ENCODE measurements at places on chromosomes 7 and 10.

- DNase-seq: no peak
Observed at GRCh38 chr10:124407456-124407855, 11.3 kb downstream of the OAT start.

GRCh38 chr7:29140873-29141468, 5.4 kb downstream of the CPVL start:
- no peak for DNase-seq

DNA sequence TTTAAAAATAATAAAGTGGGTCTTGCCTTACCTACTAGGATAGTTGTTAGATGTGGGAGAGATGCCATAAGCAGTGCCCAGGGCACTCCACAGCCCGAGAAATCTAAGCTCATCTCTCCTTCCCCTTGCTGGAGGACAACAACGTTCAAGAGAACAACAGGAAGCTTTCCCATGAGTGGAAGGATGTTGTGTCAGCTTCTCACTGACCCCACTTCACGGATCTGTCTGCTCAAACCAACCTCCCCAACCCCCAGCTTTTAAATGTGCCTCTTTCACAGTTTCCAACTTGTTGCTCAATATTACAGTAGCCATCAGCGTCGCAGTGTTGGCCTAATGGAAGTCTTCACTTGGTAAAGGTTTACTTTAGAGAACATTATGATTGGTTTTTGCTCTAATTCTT, 72.1 kb downstream of the PTPRE start:
- DNase-seq: no peak

DNA sequence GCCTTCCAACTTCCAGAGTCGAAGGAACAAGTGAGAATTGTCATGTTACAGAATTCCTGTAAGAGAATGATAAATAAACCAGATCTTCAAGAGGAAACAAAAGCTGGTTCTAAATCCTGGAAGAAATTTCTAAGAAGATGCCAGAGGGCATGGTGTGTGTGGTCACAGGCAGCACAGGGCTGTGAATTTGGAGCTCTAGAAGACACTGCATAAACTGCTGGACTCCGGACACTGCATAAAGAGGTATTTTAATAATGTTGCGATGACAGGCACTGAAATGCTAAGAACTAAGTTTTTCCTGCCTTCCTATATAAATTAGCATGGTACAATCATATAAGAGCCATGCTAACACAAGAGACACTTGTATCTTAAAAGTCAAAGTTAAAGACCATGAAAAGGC, 86.0 kb downstream of the LARP4B start:
- DNase-seq: no peak

DNA sequence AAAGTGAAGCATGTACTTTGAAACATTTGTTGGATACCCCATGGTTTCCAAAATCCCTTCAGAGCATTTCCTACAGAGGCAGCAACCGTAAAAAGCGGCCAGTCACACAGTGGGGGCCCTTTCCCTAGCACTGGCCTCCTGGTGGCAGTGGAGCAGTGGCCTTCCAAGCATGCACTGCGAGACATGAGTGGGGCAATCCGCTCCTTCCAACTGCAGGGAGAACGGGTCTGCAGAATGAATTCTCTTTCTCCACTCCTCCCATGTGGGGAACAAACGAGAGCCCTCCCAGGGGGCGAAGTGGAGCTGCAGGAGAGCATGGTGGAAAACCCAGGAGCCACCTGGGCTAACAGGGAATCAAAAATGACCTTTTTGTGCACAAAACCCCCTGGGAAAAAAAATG, 542.9 kb upstream of the GALNT17 start:
- peak; percentile 14 for DNase-seq

DNA sequence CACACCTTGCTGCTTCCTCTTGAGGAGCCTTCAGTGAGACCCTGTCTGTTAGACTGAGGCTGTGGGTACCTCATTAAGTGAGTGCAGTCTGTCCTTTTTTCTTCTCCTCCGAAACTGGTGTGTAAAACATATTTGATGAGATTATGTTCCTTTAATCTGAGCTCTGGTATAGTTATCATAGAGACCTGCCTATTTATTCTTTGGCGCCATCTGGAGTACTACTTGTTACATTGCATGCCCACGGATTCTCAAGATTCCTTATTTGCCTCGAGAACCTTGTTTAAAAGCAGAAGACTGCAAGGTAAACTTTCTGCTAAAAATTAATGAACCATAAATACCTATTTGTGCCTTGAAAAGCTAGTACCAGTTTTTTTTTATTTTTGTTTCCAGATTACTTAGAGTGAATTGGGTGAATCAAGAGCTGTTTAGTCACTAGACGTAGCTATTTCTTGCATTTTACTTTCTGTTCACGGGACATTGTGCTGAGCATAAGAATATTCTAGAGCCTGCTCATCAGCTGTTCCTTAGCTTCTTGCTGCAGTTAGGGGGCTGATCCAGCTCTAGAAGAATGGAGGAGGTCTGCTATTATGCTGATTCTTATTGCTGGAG, 16.9 kb upstream of the STMP1 start:
- DNase-seq: no peak

GRCh38 chr10:12513775-12514673, 164.7 kb downstream of the CAMK1D start:
- DNase-seq: no peak

DNA sequence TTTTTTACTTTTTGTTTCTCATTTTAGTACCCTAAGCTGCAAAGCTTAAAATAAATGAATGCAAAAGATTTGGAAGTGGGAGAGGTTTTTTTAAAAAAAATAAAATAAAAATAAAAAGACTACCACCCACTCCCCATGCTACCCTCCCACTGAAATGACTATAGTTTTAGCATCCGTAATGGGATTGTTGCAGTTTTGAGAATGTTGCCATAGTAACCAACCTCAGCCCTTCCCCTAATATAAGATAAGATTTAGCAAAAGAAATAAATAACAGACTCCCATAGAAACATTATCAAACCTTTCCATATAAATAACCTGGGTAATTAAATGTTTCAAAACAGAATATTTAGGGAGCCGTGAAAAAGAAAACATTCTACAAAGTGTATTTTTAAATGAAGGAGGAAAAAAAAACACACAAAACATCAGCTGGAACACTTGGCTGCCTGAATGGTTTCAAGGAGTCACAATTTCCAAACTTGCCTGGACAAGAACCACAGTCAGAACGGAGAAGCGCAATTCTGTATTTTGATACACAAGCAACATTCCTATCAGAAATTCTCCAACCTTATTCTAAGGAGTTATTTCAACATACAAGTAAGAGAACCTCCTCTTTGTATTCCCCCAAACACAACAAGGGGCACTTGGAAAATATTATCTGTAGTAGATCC, 57.4 kb downstream of the DGKI start:
- DNase-seq: no peak

DNA sequence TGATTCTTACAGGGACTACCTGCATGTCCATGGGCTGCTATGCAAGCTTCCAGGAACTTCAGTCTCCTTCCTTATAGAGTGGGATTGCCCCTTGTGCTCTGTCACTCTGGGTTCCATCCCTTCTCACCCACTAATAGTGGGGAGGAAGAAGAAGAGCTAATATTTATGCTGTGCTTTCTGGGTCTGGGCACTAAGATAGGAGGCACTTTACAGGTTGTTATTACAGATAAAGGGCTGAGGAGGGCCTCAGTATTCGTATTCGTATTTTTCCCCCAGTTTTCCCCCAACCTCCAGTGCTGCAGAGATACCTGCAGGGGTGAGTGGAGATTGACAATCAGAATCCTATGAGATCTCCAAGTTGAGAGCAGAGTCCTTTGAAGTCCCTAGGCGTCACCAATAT, 14.2 kb downstream of the HK1 start:
- no peak for DNase-seq

- DNase-seq: no peak
Observed at GRCh38 chr7:22008087-22008486, 62.4 kb upstream of the CDCA7L start.

GRCh38 chr10:61452655-61453641, at the start of gene TMEM26:
TSS of gene TMEM26 (minus strand) at chr10:61453381. CDS start at chr10:61453081, 300 bp downstream.
- no peak for DNase-seq

DNA sequence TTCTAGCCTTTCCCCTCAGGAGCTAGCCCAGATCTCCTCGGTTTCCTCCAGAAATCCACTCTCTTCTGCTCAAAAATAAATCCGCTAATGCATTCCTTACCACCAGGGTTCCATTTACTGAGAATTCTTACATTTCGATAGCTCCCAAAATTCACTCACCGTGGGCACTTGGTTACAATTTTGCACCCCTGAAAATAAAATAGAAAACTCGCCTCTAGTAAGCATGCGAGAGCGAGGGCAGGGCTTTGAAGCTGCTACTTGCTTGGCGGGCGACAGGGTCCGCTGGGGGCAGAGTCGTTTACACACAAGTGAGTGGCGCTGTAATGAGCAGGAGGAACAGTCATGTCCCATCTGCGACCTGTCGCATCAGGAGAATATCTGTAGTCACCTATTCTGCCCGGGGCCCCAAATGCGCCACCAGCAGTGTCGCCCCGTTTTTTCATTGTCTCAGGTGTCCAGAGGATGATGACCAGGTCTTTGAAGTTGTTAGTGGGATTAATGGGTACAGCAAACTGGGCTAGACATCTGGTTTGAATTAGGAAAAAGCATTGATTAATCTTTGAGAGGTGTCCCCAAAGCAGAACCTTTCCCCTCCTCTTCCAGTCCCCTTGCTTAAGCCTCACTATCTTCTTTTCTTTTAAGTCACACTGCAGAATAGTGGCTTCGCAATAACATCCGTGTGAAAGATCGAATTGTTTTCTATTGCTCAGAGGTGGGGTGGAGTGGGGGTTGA, 1.2 kb upstream of the MEOX2 start:
- no peak for DNase-seq

DNA sequence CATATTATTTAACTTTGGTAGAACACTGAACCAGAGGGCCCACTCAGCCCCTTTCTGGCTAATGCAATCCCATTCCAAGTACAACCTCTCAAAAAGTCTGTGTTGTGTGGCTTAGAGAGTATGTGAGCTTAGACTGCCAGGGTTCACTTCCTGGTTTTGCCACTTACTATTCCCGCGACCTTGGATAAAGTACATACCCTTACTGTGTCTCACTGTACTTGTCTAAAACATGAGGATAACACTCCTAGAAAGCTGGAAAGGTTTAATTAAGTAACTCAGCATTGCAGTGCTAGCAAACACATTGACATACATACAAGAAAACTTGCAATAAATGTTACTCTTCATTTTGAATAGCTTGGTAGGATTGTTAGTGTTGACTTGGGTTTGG, 215.8 kb downstream of the CHCHD3 start:
- DNase-seq: no peak

- DNase-seq: no peak
Observed at GRCh38 chr7:151349507-151349853, 7.9 kb downstream of the NUB1 start.

DNA sequence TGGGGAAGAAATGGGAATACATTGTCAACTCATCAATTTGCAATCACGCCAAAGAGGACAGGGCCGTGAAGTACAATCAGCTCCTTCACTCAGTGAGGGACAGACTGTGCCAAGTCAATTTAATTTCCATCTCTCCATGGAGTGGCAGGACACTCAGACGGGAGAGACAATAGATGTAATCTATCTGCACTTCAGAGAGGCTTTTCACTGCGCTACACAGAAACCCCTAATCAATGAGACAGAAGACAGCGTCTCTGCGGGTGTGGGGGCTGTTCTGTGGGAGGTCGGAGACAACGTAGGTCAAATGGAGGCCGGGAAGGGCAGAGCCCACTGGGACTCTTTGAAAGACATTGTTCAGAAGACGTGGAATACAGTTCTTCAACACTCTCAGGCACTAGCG, 541.0 kb upstream of the ADARB2 start:
- DNase-seq: no peak

DNA sequence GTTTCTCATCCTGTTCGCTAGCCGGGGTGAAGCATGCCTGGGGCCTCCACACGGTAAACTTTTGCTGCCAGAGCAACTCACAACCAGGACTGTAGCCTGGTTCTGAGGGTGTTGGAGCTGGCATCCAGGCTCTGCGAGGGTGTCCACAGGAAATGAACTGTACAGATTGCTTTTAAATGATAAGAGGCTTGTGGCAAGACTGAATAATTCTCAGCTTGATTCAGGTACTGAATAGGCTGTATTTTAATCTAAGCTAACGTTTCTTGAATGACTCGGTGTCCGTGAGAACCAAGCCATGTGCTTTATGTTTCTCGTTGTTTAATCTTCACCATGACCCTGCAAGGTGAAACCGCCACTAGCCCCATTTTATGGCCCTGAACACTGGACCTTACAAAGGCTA, 49.3 kb downstream of the EEPD1 start:
- no peak for DNase-seq

- DNase-seq: no peak
Observed at GRCh38 chr7:76074306-76074971, 26.5 kb downstream of the MDH2 start.

DNA sequence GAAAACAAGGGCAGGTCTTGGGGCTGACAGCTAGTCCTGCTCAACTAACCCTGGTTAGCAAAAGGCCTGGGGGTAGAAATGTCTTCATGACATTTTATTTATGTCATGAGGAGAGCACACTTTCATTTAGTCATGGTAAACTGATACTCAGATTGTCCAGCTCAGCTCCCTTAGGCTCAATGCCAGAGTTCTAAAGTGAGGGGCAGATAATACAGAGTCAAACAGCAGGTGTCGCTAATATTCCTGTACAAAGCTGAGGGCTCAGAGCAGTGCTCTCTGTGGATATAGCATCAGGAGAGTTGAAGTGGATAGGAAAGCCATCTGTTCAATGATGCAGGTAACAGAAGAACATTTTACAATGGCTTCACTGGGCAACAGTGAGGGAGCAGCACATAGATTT, 26.8 kb upstream of the CALCR start:
- no peak for DNase-seq

- no peak for DNase-seq
Observed at GRCh38 chr7:48052748-48053147, 17.4 kb downstream of the C7orf57 start.

GRCh38 chr7:149529136-149529718, 31.6 kb upstream of the ZNF746 start:
- no peak for DNase-seq

- DNase-seq: no peak
Observed at GRCh38 chr7:99409806-99410205, 1.0 kb downstream of the BUD31 start.

DNA sequence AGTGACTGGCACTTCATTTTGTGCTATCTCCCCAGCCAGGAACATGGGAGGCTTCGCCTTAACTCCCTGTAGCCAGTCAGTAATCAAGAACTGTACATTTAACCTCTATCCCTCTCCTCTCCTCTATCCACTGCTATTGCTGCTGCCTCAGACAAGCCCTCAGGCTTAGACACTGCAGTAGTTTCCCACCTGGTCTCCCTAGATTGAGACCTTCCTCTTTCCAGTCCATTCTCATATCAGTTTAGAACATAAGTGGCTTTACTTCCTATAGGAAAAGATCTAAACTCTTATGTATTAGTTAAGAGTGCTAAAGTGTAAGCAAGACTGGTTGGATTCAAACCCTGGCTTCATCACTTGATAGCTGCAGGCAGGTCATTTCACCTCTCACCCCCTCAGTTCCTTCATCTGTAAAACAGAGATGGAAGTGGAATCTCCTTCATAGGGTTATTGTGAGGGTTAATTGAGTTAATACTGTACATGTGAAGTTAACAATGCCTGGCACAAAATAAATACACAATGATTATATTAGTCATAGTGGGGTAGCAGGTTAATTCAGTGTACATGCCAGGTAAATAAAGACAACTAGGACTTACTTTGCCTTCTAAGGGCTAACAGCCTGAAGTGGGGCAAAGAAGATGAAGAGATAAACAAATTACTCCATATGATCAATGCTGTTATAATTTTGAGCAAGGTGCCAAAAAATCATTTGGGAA, 76.1 kb downstream of the ZNF277 start:
- DNase-seq: no peak

GRCh38 chr7:88928276-88928675, 132.7 kb upstream of the TEX47 start:
- DNase-seq: no peak

GRCh38 chr10:93177511-93177910, 103.8 kb downstream of the CYP26A1 start:
- no peak for DNase-seq
